ENCODE measurements at places on chromosomes 3 and 15.

- DNase-seq: no peak
These were observed 356.9 kb downstream of the SV2B start for GRCh38 chr15:91456921-91457320.

DNA sequence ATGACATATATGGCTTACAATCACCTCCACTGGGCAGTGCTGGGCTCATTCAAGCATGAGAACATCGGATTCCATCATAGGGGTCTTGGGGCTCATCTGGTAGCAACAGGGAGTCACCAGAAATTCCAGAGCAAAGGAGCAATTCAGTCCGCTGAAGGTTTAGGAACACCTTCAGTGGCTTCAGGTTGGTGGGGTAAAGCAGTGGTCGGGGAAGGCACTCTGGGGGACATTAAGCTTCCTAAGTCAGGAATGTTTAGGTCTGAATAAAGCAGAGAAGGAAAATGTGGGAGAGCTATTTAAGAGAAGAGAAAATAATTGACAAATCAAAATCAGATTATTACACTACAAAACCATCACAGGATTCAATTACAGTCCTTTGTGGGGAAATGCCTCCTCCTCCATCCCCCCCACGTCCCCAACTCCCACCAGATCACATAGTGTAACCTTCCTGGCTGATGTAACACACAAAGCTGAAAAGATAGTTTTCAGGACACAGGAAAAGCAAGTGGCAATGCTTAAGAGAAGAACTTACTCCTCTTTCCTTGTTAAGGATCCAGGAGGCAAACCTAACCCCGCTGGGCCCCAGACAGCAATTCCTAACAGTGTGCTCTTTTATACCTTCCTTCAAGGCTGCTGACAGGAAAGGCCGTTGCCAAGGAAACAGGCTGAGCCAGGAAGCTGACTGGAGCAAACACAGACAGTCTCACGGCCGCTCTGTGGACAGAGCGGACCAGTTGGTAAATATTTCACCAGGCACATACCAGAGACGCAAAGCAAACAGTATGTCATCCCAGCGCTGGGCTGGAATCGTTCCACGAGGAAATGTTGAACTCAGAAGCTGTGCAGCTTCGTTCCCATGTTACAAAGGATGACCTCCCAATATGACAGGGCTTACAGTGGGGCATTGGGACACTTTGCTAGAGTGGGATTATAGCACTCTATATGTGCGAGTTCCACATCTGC is 57.5 kb upstream of the LMCD1 start:
- DNase-seq: peak; percentile 98

GRCh38 chr3:79618883-79619282 is 148.9 kb downstream of the ROBO1 start:
- DNase-seq: no peak

DNA sequence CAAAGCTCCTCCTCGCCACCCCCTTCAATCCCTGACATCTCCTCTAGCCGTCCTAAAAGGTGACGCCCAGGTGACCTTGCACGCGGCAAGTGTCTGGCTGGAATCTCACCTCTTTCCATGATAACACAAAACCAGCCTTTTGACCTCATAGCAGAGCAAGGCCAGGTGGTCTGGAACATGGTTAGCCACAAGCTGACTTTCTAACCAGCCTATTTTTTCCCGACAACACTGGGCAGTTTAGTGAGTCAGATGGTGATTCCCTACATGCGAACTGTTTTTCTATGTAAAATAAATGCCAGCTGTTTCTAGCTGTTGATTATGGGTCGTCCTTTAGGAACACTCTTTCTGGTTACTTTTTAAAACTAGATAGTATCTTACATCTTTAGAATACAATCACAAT is 243.0 kb downstream of the CD47 start:
- DNase-seq: no peak

DNA sequence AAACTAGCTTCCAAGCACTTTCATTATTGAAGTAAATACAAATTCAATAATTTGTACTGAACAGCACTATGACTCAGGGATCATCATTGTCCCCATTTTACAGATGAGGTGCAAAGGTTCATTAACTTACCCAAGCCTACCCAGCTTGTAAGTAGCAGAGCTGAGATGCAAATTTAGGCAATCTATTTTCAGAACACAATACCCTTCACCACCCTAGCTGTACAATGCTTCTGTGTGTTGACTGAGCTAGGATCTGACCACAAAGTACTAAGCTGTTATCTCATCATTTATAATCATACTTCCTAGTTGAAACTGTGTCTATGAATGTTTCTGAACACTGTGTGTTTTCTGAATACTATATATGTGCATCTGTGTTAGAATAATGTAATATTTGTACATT is 3.2 kb upstream of the ILDR1 start:
- no peak for DNase-seq

DNA sequence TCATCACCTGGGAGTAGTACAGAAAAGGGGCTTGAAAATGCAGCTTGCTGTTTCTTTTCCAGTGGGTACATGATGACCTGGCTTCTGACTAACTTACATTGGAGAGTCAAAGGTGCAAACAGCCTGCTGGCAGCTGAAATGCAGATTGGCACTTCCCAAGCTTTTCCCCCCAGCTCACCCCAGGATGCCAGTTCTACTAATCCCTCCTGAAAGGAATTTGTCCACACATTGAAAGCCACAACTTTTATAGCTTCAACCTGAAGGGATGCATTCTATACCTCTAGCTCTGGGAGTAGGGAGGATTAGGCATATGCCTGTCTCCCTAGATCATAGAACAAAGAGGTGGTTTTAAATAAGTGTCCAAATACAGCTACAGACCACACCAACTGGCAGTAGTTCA is 281.7 kb downstream of the EFHB start:
- no peak for DNase-seq

GRCh38 chr3:159789017-159789416 is 199.6 kb upstream of the IL12A start:
- no peak for DNase-seq

GRCh38 chr3:112688819-112689218 is 47.9 kb upstream of the CCDC80 start:
- DNase-seq: no peak

- DNase-seq: no peak
These were observed 80.5 kb downstream of the USF3 start for GRCh38 chr3:113615976-113616375.

DNA sequence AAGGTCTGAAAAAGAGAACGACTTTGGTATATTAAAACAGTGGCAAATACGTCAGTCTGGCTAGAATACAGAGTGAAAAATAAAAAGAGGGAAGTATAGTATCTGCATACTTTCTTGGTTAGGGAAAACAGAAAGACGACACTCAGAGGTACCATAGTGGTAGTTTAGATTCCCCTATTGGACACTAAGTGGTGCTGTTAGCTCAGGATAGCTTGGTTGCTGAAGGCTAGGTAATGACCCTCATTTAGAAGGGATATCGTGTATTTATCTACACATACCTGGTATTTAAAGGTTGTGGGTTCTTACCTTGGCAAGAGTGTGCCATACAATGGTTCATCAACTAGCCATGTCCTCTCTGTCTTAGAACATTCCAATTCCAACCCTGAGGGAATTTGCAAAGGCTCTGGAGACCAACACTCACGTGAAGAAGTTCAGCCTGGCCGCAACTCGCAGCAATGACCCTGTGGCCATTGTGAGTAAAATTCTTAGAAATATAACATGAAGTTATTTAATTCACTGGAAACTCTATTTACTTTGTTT is 31.0 kb downstream of the TMOD2 start:
- no peak for DNase-seq

DNA sequence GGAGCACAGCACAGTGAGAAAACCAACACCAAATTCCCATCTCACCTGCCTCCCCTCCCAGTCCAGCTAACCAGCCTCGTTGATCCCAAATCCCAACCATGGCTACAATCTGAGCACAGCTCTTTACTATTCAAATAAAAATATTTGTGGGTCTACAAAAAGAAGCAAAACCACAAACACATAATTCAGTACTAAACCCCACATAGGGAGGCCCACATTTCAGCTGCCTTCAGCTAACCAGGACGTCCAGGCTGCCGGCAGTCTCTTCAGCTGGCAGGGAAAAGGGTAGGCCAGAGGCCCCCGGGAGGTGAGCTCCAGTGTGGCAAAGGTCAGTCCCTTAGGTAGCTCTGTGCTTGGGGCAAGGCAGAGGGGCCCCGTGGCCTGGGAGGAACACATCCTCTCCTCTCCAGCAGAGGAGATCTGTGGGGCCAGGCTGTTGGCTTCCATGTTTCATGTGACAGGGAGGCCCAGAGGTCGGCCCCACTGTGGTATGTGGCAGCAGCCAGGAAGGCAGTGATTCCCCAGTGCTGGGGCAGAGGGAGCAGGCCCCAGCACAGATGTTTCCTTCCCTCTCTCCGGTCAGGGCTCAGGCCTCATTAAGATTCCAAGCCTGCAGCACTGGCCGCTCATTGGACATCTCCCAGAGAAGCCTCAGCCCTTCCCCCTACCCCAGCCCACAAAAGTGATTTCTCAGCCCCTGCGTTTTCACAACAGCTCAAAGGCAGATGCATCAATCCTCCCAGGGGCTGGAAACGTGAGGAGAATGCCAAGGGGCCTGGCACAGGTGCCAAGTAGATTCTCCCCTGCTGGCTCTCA is 381.4 kb downstream of the NTRK3 start:
- DNase-seq: no peak

GRCh38 chr3:4409415-4409814 is 57.7 kb downstream of the SUMF1 start:
- DNase-seq: no peak

GRCh38 chr3:32764481-32764880 is 53.3 kb upstream of the TRIM71 start:
- no peak for DNase-seq

- DNase-seq: no peak
These were observed 4.1 kb downstream of the OSBPL11 start for GRCh38 chr3:125591116-125591760.

GRCh38 chr3:31532587-31533168 is at the start of gene STT3B:
TSS of gene STT3B (plus strand) at chr3:31532925. CDS start at chr3:31532999, 74 bp downstream.
- DNase-seq: peak; percentile 68

- no peak for DNase-seq
These were observed 27.4 kb downstream of the FSTL1 start for GRCh38 chr3:120423432-120423831.

DNA sequence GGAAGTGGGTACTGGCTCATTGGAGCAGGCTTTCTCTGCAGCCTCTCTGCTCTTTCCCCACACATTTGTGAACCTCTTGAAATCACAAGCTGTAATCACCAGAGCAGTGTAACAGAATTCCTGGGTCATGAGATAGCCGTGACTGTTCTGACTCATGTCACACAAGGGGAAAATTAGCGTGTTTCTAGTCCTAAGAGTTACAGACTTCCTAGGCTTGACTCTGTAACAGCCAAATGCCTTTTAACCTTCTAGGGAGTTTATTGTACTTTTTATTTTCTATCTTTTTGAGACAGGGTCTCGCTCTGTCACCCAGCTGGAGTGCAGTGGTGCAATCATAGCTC is 54.7 kb upstream of the TRAK1 start:
- peak; percentile 95 for DNase-seq

GRCh38 chr15:71072423-71072822 is 42.8 kb upstream of the THSD4 start:
- no peak for DNase-seq

GRCh38 chr3:47877290-47877689 is 74.4 kb downstream of the DHX30 start:
- no peak for DNase-seq

- no peak for DNase-seq
These were observed 56.8 kb downstream of the FGD5 start for GRCh38 chr3:14875411-14876175.

GRCh38 chr3:102230057-102230456 is 204.8 kb upstream of the ZPLD1 start:
- no peak for DNase-seq

- DNase-seq: no peak
These were observed 33.4 kb downstream of the MUC20 start for GRCh38 chr3:195754141-195754540.

DNA sequence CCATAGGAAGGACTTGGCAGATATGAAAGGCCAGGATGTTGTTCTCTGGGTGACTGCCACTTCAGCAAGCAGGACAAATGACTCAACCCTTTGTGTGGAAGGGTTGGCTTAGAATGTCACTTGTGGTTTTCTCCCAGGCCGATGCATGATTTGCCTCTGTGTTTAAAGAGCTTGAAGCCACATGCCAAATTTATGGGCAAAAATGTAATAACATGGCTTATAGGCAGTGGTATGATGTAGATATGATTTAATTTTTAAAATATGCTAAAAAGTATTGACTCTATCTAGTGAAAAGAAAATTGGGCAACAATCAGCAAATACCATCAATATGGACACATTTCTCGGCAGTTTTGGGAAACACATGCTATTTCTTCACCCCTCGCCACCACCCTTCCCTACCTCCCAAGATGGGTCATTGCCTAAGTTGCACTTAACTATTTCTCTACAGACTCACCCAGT is 114.6 kb downstream of the CYP19A1 start:
- peak; percentile 89 for DNase-seq

- peak; percentile 97 for DNase-seq
These were observed 315.1 kb downstream of the ZNF385D start for GRCh38 chr3:21435871-21436270.

GRCh38 chr3:190595807-190596206 is 81.9 kb downstream of the IL1RAP start:
- DNase-seq: no peak

DNA sequence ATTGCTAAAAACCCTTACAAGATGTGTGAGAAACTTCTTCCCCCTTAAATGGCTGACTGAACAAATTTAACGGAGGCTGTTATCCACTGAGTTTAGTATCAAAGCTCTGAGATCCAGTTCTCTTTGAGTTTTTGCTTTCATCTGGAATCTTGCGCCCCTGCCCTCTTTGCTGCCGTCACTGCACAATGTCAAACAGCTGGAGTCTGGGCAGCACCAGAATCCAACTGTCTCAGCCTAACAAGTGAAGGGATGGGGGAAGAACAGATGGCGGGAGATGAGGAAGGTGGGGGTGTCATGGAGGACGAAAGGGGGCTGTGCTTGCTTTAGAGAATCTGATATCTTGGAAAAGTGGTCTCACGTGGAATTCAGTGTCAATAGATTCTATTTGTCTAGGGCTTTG is 7.0 kb upstream of the BOC start:
- DNase-seq: no peak

DNA sequence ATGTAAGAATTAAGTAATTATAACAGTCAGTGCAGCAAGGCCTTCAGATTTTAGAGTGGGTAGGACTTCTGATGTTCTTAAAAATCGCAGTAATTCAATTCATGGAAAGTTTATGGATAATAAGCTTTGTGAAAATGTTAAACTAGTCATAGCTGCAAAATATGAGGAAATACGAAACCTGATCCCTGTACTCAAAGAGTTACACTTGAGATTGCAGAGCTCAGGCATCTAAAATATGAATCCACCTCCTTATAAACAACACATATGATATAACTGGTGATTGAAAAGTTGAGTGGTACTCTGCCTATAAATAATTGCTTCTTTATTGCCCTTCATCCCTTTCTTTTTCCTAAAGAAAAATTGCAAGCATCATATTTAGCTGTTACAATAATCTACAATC is 473.3 kb downstream of the OTOL1 start:
- DNase-seq: peak; percentile 10

- no peak for DNase-seq
These were observed 108.0 kb downstream of the SERPINI1 start for GRCh38 chr3:167843481-167843880.

DNA sequence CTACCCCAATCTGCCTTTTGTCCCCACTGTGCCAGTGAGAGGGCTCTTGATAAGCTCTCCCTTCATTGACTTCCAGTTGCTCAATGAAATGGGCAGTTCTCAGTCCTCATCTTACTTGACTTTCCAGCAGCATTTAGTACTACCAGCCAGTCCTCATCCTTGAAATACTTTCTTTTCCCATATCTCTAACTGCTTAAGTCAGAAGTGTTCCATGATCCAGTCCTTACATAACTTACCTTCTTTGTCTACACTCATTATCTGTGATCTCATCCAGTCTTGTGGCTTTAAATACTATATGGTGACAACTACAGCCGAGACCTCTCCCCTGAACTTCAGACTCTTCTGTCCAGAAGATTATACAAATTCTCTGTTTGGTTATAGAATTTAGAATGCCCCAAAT is 28.7 kb downstream of the RARRES1 start:
- DNase-seq: no peak
